ENCODE measurements at places on chromosomes 4 and X. TPM values are rescaled to one million over a fixed set of nuclear protein-coding genes. Genes with fewer than 3 reads are reported as not detected.
A peak's percentile ranks its signal among the peaks of the same experiment; 100 is the strongest.

Gene UGT2B7
- polyA plus RNA-seq: not detected

Gene PRR32
- polyA plus RNA-seq: not detected

Gene DDX53
- polyA plus RNA-seq: not detected

Gene NWD2
- not detected for polyA plus RNA-seq

DNA sequence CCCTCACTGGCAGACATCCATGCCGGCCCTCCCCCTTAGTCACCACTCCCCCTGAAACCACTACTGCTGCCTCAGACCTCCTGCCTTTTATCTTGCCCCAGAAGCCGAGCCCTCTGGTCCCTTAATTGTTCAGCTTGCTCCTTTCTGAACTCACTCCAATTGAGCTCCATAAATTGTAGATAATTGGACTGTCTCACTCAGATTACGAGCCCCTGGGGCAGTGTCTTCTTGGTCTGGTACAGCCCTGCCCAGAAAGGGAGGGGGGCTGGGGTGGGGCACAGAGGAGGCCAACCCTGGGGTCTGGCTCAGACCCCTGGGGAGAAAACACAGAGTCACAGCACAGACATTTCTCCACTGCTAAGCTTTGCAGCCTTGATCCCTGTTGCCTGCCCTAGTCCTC, 39.4 kb downstream of the NALF2 start:
- no peaks in the 10 kb centered on the region for H3K4me1 ChIP-seq
- DNase-seq: no peak
- no peak overlapping the region for H3K4me3 ChIP-seq

GRCh38 chr4:153785910-153786721, 2.8 kb downstream of the SFRP2 start:
- peak; percentile 8 for DNase-seq
- no peak overlapping the region for H3K4me3 ChIP-seq
- H3K4me1 ChIP-seq: peaks cover 25% of the 10 kb centered on the region
- H3K27me3 ChIP-seq: peaks cover 30% of the 10 kb centered on the region

DNA sequence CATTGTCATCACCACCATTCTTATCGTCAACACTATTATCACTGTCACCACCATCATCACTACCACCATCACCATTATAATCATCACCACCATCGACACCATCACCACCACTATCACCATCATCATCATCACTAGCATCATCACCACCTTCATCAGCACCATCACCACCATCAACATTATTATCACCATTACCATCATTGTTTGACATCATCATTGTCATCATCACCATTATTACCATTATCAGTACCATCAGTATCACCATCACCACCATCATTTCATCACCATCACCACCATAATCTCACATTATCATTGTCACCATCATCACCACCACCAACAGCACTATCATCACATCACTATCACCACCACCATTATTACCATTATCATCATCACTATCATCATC, 47.5 kb upstream of the NKX1-1 start:
- no peaks in the 10 kb centered on the region for H3K36me3 ChIP-seq
- no peaks in the 10 kb centered on the region for H3K4me1 ChIP-seq
- H3K27me3 ChIP-seq: peaks cover 3% of the 10 kb centered on the region

GRCh38 chr4:87973283-87974169, 2.0 kb upstream of the SPP1 start:
- no peak for DNase-seq
- H3K4me1 ChIP-seq: no peaks in the 10 kb centered on the region
- no peaks in the 10 kb centered on the region for H3K36me3 ChIP-seq
- peaks cover 47% of the 10 kb centered on the region for H3K27me3 ChIP-seq
- no peak overlapping the region for H3K27ac ChIP-seq
- H3K4me3 ChIP-seq: no peak overlapping the region

DNA sequence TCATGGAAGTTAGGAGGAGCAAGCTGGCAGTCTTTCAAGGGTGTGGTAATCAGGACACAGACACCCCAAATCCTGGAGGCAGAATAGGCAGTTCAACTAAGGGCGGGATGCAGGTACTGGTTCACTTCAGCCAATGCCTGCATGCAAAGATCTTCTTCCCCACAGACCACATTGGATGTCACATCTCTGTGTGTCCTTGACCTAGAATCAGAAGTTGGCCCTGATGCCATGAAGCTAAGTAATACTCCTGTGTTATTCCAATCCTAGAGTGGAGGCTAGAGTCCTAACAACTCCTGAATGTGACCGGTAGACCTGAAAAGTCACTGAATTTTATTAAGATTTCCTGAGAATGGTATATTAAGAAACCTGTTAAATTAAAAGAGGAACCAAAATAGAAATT, 165.5 kb downstream of the DMD start:
- no peak overlapping the region for H3K27ac ChIP-seq
- H3K4me3 ChIP-seq: no peak overlapping the region
- H3K4me1 ChIP-seq: no peaks in the 10 kb centered on the region
- H3K27me3 ChIP-seq: no peaks in the 10 kb centered on the region

GRCh38 chr4:25182937-25183336, 22.7 kb upstream of the SEPSECS start:
- H3K27ac ChIP-seq: no peak overlapping the region
- H3K4me3 ChIP-seq: no peak overlapping the region
- no peaks in the 10 kb centered on the region for H3K27me3 ChIP-seq
- H3K4me1 ChIP-seq: no peaks in the 10 kb centered on the region
- H3K36me3 ChIP-seq: no peaks in the 10 kb centered on the region
- no peak for DNase-seq

DNA sequence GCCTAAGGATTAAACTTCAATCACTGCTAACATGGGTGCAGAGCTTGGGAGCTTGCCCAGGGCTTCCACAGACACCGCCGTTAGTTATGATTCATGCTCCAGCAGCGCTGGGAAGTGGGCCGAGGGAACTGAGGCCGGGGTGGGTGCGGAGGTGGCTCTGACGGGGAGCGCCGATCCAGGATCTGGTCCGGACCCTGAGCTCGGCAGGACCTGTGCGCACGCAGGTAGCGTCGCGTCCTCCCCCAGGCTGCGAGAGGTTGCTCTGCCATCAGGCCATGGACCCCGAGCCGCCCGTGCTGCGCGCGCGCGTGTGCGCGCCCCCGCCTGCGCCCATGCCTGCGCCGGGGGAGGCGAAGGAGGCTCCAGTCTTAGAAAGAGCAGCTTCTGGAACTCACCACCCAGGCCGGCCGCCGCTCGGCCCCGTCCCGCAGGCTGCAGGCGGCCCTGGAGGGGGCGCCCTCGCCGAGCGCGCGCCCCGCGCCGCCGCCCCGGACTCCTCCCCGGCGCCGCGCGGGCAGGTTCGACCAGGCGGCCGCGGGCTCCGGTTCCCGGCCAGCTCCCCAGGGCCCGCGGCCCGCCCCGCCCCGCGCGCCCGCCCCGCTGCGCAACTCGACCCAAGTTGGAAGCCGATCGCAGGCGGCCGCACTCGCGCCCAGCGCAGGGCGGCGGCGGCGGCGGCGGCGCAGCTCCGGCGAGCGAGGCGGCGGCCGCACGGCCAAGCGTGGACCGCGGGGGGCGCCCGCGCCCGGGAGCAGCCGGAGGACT, 732 bp upstream of the ADRA2C start:
- H3K4me1 ChIP-seq: no peaks in the 10 kb centered on the region
- H3K36me3 ChIP-seq: no peaks in the 10 kb centered on the region
- no peaks in the 10 kb centered on the region for H3K27me3 ChIP-seq
- H3K27ac ChIP-seq: no peak overlapping the region

DNA sequence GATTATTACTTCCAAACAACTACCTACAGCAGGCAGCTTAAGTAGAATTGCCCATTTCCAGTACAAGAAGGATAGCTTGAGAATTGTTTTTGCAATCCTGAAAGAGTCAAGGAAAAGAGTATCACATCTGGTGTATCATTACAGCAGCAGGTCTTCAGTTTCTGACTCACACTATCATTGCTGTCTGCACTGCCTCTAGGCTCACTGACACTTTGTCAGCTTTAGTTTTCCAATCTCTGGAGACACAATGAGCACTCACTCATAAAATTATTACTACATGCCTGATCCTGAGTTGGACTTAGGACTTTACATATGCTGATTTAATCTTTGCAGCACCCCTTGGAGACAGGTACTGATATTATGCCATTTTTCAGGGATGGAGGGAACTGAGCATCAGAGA, 244.6 kb upstream of the BOD1L1 start:
- no peak overlapping the region for H3K4me3 ChIP-seq
- H3K27me3 ChIP-seq: no peaks in the 10 kb centered on the region
- no peak overlapping the region for H3K27ac ChIP-seq
- no peaks in the 10 kb centered on the region for H3K36me3 ChIP-seq
- H3K4me1 ChIP-seq: no peaks in the 10 kb centered on the region

DNA sequence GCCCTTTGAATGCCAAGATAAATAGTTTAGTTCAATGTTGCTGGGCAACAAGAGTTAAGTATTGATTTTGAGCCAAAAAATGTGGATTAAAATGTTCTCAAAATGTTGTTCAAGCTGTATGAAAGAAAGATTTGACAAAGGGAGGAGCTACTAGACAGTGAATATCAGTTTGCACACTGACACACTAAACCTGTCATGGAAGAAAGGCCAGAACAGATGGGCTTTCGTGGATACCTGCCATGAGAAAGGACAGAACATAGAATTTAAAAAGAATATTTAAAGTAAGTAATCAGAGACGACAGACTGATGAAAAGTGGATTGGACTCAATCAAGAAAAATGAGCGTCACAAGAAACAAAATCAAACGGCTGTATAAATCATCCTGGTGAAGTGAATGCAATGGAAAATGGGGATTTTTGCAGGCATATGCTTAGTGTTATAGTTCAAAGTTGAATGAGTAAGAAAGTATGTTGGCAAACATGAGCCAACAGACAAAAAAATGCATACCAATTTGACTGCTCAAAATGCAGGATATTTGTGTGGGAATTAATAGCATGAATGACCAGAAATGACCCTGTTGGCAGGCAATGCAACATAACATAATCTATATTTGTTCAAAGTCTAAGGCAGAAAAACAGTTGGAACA, 7.4 kb downstream of the PCDH18 start:
- no peaks in the 10 kb centered on the region for H3K36me3 ChIP-seq
- no peaks in the 10 kb centered on the region for H3K27me3 ChIP-seq
- no peak overlapping the region for H3K27ac ChIP-seq
- H3K4me1 ChIP-seq: no peaks in the 10 kb centered on the region
- no peak overlapping the region for H3K4me3 ChIP-seq

DNA sequence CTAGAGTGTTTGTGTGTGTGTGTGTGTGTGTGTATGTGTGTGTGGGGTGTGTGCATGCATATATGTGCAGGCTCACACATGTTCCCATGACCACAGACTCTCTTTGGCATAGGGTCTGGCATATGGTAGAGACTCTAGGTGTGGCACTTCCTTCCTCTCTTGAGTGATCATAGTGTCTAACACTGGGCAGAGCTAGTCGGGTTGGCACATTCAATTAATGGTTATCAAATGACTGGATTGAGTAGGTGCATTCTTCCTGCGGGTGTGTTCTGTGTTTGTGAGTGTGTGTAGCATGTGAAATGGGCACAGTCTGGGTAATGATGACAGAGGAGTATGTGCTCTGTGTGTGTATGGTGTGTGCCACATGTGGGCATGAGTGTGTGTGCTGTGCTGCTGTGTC, 106.5 kb downstream of the EFNB1 start:
- no peaks in the 10 kb centered on the region for H3K27me3 ChIP-seq
- no peak overlapping the region for H3K4me3 ChIP-seq
- no peak overlapping the region for H3K27ac ChIP-seq

DNA sequence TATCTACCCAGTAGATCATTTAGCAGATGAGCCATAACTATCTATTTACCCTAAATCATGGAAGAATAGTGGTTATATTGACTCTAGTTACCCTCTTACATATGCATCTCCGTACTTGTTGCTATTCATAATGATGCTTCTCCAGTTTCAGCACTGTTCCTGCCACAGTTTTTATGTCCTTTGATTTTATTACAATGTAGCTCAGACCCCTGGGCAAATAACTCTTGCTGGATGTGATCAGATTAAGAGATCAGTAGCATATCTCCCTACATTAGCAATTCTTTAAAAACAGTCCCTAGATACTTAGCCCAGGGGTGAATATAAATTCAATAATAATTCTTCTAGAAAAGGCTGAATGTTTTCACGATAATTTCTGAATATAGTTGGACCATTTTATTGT, 696.5 kb downstream of the ADGRL3 start:
- no peaks in the 10 kb centered on the region for H3K27me3 ChIP-seq
- no peaks in the 10 kb centered on the region for H3K4me1 ChIP-seq
- H3K27ac ChIP-seq: no peak overlapping the region

DNA sequence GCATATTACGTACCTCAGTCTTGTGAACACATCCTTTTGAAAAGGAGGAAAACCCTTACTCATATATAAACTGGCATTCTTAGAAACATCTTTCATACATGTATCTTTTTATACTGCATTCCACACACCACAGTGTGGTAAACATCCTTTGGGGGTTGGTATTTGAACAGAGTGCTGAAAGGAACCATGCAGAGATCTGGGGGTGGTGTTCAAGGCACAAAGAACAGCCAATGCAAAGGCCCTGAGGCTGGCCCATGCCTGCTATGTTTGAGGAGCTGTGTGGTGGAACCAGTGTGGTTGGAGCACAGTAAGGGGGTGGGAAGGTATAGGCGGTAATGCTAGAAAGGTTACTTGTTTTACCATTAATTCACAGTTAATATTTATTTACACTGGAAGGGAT, 2.0 kb downstream of the ELK1 start:
- H3K4me1 ChIP-seq: peaks cover 31% of the 10 kb centered on the region
- DNase-seq: peak; percentile 68
- peak overlapping the region; percentile 23 for H3K27ac ChIP-seq
- H3K4me3 ChIP-seq: peak overlapping the region; percentile 75
- H3K36me3 ChIP-seq: peaks cover 7% of the 10 kb centered on the region

DNA sequence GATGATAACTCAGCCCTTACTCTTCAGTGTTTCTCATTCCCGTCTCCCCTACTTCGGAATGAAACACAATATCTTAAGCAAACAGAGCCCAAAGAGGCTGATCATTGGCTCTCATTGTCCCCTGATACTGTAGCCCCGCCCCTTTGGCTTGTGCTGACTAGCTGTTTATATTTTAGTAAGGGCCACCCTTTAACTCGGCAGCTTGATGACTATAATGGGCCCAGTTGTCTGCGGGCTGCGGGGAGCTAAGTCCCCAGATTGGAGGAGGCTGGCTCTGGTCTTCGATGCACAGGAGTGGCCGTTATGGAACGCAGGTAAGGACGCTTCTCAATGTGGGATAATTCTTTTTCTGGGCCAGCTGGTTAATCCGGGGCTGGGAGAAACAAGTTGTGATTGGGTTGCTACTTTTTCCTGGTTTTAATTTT, at the start of gene TRIM2:
TSS of gene TRIM2 (plus strand) at position 197 of the 425 bp plus-strand sequence. CDS start at position 285, 88 bp downstream.
- H3K4me3 ChIP-seq: peak within 1 kb of the TSS; percentile 68
- DNase-seq: no peak
- no peak within 1 kb of the TSS for H3K27ac ChIP-seq
- no peaks in the 10 kb centered on the region for H3K36me3 ChIP-seq
- no peaks in the 10 kb centered on the region for H3K27me3 ChIP-seq

GRCh38 chr4:55879224-55879623, 25.8 kb downstream of the EXOC1 start:
- H3K36me3 ChIP-seq: peaks cover 64% of the 10 kb centered on the region
- H3K27ac ChIP-seq: no peak overlapping the region
- H3K4me1 ChIP-seq: no peaks in the 10 kb centered on the region
- DNase-seq: no peak
- no peak overlapping the region for H3K4me3 ChIP-seq
- H3K27me3 ChIP-seq: no peaks in the 10 kb centered on the region

GRCh38 chr4:161595230-161595771, 568.5 kb downstream of the FSTL5 start:
- no peak overlapping the region for H3K27ac ChIP-seq
- DNase-seq: no peak
- no peaks in the 10 kb centered on the region for H3K36me3 ChIP-seq
- no peak overlapping the region for H3K4me3 ChIP-seq

- DNase-seq: no peak
- H3K27ac ChIP-seq: no peak overlapping the region
- H3K4me3 ChIP-seq: no peak overlapping the region
- no peaks in the 10 kb centered on the region for H3K36me3 ChIP-seq
Observed at GRCh38 chr4:166078383-166078782, 205.3 kb downstream of the TLL1 start.

GRCh38 chr4:153502584-153502983, 36.4 kb downstream of the TMEM131L start:
- H3K27me3 ChIP-seq: no peaks in the 10 kb centered on the region
- H3K4me1 ChIP-seq: peaks cover 61% of the 10 kb centered on the region
- H3K27ac ChIP-seq: peak overlapping the region; percentile 18
- no peak for DNase-seq
- H3K4me3 ChIP-seq: peak overlapping the region; percentile 2

Measured in CD4-positive, CD25-positive, alpha-beta regulatory T cell (primary cell).